ENCODE measurements at places on chromosomes 11 and 22. TPM values are rescaled to one million over a fixed set of nuclear protein-coding genes. Genes with fewer than 3 reads are reported as not detected.

- peak; percentile 85 for DNase-seq
These were observed 1.2 kb downstream of the C11orf68 start for GRCh38 chr11:65917434-65918210.

GRCh38 chr11:17547932-17548331 lies 873 bp downstream of the OTOG start:
- no peak for DNase-seq

DNA sequence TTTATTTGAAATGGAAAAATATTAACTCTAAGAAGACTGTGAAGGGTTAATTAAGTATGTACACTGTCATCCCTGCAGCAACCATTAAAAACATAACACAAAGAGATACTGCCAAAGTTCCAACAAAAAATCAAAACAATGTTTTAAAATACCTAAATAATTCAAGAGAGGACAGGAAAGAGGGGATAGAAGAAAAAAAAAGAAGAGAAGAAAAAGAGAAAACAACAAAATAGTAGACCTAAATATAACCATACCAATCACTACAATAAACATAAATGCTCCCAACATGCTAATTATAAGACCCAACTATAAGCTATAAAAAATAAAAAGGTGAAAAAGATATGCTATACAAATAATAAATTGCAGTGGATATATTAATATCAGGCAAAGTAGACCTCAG lies 20.1 kb downstream of the GNB1L start:
- no peak for DNase-seq

- peak; percentile 81 for DNase-seq
These were observed 6.4 kb downstream of the STARD10 start for GRCh38 chr11:72787216-72788104.

DNA sequence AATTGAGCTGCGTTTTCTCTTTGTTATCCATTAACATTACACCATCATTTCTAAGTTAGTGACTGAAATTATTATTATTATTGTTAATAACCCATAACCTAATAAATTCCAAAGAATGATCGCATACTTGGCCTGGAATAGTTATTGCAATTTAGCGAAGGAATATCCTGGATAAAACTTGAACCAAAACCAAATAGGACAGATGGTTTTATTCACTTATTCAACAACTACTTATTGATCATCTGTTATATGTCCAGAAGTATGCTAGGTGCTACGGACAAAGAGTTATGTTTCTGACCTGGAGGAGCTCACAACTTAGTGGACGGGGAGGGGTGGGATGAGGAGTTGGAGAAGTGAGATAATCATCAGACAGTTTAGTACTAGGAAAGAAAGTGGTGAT lies 44.8 kb upstream of the ARHGAP20 start:
- no peak for DNase-seq

DNA sequence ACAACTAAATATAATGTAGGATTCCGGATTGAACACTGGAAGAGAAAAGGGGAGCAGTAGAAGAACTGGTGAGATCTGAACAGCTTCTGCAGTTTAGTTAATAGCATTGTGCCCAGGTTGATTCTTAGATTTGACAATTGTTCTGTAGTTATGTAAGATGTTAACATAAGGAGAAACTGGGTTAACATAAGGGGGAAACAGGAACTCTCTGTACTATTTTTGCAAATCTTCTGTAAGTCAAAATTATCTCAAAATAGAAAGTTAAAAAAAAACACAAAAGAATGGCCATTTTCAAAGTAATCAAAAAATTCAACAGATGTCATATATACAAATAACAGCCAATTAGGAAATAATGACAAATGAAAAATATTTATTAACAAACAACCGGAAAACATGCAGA lies 18.7 kb upstream of the LRP5 start:
- DNase-seq: no peak

- no peak for DNase-seq
These were observed 26.1 kb downstream of the SYT13 start for GRCh38 chr11:45260071-45260470.

DNA sequence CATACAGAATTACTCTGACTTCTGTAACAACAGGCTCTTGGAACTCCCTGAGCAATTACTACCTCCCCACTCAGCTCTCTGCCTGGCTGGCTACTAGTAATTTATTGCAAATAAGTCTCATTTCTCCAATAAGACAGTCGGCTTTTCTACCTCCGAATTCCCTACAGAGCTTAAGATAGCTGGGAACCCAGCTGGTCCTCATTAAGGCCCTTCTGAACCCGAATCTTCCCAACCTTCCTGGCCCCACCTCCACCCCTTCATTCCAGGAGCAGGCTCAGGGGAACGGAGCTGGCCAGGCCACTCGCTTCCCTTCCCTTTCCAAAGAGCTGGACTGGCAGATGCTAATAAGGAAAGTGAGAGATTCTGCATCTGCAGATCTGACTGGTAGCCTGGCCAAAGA lies 21.6 kb downstream of the TMPRSS5 start:
- no peak for DNase-seq

- no peak for DNase-seq
These were observed 60.9 kb downstream of the CELSR1 start for GRCh38 chr22:46476547-46476941.

DNA sequence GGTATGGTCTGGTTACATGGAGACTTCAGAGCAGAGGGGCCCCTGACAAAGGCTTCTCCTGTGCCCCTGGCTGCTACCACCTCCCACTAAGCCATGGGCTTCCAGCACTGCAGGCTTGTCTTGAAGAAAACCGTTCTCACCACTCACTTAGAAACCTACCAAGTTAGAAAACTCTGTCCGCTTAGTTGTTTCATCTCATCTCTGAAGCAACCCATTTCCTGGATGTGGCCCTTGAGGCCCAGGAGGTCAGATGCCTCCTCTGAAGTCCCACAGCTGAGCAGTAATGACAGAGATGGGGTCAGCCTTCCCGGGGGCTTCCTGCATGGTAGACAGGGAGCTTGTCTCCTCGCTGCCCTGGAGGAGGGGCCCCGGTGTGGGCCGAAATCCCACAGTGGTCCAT lies 12.9 kb downstream of the CSF2RB start:
- no peak for DNase-seq

DNA sequence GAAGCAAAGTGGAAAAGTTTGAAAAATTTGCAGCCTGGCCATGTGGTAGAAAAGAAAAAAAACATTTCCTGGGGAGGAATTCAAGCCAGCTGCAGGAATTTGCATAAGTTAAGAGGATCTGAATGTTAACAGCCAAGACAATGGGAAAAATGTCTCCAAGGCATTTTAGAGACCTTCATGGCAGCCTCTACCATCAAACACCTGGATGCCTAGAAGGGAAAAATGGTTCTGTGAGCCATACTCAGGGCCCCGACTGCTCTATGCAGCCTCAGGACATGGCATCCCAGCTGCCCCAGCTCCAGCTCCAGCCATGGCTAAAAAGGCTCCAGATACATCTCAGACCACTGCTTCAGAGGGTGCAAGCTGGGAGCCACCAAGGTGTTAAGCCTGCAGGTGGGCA lies 149.1 kb upstream of the SOX6 start:
- no peak for DNase-seq

DNA sequence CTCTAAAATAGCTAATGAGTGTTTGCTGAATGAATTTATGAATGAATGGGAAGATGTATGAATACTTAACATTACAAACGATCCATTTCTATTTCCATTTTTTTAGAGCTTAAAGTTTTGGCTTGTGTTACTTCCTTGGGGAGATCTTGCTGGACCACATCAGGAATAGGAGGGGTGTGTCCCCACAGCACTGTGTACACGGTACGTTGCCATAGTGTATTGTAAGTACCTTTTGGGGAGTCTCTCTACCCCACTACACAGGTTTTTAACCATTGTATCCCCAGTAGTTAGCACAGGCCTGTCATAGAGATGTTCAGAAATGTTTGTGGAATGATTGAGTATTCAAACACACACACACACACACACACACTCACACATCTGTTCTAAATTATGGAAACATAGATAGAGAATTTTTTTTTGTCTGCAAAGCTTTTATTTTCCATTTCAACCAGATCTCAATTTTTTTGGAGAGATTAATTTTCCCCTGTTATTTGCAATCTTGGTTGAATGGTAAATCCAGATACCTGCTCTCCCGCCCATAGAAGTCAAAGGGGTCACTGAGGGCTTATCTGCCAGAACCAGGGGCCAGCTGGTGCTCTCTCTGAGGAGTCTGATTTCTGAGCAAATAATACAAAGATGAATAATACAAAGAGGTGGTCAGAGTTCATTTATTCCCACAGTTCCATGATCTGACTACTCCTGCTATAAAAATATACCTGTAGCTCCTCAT lies 471.0 kb downstream of the INSC start:
- DNase-seq: no peak

DNA sequence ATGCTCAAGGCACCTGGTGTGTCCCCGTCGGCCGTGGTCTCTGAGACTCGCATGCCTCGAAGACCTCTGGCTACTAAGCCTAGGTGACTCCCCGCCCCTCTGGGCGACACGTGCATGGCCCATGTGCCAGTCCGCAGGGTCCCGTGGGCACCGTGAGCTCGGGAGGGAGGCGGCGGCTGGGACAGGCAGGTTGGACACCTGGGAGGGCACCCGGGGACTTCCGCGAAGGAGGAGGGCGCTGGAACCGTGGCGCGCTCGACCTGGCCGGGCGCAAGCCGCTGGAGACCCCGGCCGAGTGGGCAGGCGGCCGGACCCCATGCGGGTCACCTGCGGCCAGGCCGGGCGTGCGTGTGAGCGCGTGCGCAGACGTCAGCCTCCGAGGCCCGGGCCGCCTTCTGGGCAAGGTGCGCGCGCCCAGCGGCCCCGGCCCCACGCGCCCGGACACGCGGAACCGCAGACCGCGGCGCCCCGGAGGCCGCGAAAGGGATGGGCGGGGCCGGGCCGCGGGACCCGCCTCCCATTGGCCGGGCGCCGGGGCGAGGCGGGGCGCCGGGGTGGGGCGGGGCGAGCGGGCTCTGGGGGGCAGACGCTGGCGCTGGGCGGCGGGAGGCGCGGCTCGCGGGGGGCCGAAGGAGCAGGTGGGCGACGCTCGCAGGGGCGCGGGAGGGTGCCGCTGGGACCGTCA lies 579 bp upstream of the RASD2 start:
- DNase-seq: peak; percentile 86

DNA sequence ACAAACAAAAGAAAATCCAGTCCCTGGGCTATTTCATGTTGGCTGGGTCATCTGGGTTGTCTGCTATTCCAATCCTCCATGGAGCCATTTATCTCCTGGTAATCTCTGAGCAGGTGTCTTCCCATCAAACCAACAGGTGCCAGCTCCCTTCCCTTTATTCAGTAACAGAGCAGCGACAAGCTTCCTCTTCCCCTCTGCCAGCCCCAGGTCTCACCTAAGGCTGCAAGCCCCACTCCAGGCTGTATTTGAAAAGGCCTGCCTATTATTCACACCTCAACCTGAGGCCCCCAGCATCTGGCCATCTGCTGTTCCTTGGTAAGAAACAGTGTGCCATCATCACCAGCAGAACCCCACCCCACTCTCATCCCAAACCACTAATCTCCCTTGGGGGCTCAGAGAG lies 436.2 kb downstream of the BUD13 start:
- no peak for DNase-seq

GRCh38 chr11:117523680-117524079 lies 196.0 kb downstream of the CEP164 start:
- no peak for DNase-seq

GRCh38 chr11:2857276-2857675 lies 28.3 kb downstream of the CDKN1C start:
- no peak for DNase-seq

- no peak for DNase-seq
These were observed 8.4 kb downstream of the EMSY start for GRCh38 chr11:76453248-76453647.

Gene GP1BB
- 4.8 TPM for polyA plus RNA-seq

Gene CPT1B
- 55.3 TPM for polyA plus RNA-seq

Gene ACR
- polyA plus RNA-seq: 0.67 TPM

Gene CNGA4
- polyA plus RNA-seq: 0.06 TPM

Gene SMC1B
- polyA plus RNA-seq: 0.06 TPM

Gene APOBEC3C
- polyA plus RNA-seq: 42.8 TPM

Gene OVCH2
- polyA plus RNA-seq: not detected

Gene KRTAP5-11
- not detected for polyA plus RNA-seq

Data from spleen (tissue), 13 donors.